ENCODE measurements at places on chromosomes 11 and 22.

- no peak for DNase-seq
Observed at GRCh38 chr22:17143826-17144225, 15.3 kb downstream of the HDHD5 start.

GRCh38 chr11:17547932-17548331 is 873 bp downstream of the OTOG start:
- DNase-seq = no peak

- DNase-seq = no peak
Observed at GRCh38 chr11:34343153-34343552, 14.7 kb downstream of the ABTB2 start.

GRCh38 chr22:38213990-38214301 is 12.2 kb downstream of the MAFF start:
- no peak for DNase-seq

DNA sequence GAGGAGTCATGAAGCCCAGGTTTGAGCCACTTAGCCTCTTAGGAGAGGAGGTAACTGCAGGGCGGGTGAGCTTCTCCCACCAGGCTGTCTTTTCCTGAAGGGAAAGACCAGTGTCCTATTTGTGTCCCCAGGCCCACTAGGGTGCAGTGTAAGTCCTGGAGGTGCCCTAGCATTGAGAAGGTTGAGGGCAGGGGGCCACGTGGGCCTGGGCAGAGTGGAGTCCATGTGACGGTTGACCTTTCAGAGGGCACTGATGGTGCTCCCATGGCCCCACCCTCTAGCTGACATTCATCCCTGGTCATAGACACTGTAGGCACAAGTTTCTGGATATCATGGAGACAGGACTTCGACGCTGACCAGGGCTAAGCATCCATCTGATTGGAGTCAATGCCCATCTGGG is 44.1 kb upstream of the TP53I11 start:
- no peak for DNase-seq

GRCh38 chr22:50621356-50621880 is 6.5 kb downstream of the ARSA start:
- peak; percentile 64 for DNase-seq
